IMR-90 (cell line): ENCODE measurements at places on chromosomes 1 and 21. TPM values are rescaled to one million over a fixed set of nuclear protein-coding genes. Genes with fewer than 3 reads are reported as not detected.

The SLC16A4 gene
- total RNA-seq = 65.2 and 73.0 TPM in 2 replicates

The OR10Z1 gene
- total RNA-seq = not detected in 2 replicates

The UBXN11 gene
- 3.6 and 5.2 TPM in 2 replicates for total RNA-seq

The F13B gene
- not detected in 2 replicates for total RNA-seq

The CSF1 gene
- total RNA-seq = 9.4 and 14.3 TPM in 2 replicates

The PIGM gene
- total RNA-seq = 2.9 and 4.4 TPM in 2 replicates

The TSPAN2 gene
- 0.18 and 0.83 TPM in 2 replicates for total RNA-seq

The SERINC2 gene
- 2.0 and 3.1 TPM in 2 replicates for total RNA-seq

The SZT2 gene
- 9.5 and 9.7 TPM in 2 replicates for total RNA-seq

The CAPN8 gene
- total RNA-seq = not detected in 2 replicates

The VWA1 gene
- total RNA-seq = 0.83 and 1.1 TPM in 2 replicates

DNA sequence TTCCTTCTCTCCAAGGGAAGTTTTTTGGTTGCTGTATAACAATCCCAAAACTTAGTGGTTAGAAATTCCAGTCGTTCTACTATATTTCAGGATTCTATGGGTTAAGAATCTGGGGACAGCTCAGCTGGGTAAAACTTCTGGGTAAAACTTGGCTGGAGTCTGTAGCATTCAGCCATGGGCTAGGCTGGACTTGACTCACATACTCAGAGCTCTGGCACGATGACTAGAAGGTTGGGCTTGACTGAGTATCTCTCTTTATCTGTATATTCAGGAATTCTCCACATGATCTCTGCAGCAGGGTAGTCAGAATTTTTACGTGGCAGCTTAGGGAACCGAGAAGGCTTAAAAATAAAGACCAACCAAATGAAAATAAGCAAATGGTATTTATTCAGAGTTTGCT is 28.2 kb upstream of the HRNR start:
- no peak for DNase-seq

DNA sequence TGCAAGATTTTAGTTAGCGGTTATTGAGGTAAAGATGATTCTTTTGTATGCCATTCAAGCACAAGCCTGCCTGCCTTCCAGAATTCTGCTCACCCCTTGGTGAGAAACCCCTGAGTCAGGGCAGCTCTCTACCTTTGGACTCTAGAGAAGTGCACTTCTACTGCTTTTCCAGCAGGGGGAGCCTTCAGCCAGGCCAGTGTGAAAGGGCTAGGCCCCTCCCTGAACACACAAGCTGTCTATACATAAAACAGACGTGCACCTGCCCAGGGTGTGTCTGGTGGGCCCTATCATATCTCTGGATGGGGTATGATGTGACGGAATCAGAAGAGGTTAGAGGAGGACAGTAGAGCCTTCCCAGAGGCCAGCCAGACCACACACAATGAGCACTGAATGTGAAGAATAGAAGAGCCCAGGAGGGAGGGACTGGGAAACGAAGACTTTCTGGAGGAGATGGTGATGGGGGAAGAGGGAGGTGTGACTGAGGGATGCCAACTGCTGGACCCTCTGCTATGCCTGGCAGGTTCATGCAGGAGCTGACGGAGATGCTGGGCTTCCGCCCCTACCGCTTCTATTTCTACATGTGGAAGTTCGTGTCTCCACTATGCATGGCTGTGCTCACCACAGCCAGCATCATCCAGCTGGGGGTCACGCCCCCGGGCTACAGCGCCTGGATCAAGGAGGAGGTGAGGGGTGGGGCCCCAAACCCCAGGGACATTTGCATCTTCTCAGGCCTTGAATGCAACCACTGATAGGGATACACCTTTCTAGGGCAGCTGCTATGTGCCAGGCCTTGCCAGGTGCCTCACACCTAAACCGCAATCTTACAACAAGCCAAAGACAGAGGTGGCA is 13.0 kb upstream of the KCNC4 start:
- peak; percentile 41 for DNase-seq

GRCh38 chr21:31880816-31881215 is 8.0 kb downstream of the HUNK start:
- DNase-seq = no peak

DNA sequence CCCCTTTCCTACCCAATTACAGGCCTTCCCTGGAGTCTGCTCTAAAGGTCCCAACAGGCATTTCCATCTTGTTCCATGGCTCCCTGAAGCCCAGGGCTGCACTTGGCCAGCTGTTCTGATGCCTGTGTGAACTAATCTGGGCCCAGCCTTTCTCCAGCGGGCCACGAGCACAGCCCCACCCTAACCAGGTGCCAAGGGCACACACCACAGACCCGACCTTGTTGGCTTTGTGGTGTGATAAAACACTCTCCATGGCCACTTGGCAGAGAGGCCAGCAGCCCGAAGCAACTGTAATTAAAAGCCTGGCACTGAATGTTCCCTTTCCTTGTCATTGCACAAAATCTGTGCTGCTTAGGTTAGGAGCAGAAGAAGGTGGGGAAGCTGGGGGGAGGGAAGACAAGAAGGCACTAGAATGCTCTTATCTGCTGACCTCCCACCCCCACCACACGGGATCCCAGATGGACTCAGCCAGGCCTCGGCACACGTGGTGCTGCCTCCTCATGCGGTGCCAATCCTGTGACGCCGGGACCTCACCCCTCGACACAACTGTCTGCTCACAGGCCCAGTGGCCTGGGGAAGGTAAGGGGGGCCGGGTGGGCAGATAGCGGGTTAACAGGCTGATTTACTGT is 9.9 kb downstream of the HCRTR1 start:
- DNase-seq = no peak

DNA sequence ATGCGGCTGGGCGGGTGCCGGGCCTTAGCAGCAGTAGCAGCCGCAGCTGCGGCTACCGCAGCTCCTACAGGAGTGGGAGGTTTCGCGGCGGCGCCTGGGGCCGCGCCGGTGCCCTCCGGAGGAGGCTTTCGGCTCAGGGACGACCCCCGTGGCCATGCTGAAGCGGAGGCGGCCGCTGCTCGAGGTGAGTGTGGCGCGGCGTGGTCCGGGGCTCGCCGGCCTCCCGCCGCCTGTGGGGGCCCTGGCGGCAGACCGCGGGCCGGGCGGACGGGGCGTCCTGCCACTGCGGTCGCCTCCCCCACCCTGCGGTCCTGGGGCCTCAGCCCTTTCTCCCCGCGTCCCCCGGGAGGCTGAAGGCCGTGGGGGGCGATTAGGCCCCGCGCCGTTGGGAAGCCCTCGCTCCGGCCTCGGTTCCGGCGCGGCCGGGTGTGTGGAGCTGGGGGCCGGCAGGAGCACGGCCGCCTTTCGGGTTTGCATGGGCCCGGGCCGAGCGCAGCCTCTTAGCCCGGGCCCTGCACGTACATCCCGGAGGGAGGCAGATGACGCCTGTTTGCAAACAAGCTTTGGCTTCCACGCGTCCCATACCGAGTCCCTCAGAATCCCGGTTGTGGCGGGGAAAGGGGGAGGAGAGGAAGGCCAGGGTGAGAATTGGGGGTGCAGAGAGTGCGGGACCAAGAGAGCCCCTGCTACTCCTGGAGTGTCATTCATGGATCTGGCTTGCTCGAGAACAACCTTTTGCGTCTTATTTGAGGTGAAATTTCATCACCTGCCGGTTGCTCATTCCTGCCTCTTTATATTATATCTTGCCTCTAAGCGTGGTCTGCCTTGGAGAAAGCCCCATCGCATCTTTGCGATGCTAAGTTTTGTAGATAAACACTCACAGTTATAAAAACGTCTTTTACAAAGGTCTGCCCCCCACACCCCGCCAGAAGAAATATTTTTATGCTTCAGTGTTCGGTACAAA is 613 bp downstream of the ZFYVE9 start:
- DNase-seq = peak; percentile 52

DNA sequence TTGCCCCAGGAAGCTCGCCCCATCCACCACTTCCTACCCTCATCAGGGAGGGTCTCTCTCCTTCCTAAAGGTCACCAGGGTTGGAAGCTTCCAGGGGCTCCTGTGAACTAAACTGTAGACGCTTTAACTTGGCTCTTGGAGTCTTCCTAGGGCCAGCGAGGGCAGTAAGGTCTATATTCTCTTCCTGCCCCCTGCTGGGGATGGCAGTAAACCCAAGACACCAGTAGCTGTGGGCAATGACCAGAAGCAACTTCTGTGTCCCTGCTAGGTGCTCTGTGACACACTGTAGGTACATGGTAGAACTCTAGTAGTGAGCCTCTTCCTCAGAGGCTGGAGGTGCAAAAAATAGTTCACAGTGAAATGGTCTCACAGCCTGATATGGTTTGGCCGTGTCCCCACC is 30.0 kb downstream of the KCND3 start:
- no peak for DNase-seq

DNA sequence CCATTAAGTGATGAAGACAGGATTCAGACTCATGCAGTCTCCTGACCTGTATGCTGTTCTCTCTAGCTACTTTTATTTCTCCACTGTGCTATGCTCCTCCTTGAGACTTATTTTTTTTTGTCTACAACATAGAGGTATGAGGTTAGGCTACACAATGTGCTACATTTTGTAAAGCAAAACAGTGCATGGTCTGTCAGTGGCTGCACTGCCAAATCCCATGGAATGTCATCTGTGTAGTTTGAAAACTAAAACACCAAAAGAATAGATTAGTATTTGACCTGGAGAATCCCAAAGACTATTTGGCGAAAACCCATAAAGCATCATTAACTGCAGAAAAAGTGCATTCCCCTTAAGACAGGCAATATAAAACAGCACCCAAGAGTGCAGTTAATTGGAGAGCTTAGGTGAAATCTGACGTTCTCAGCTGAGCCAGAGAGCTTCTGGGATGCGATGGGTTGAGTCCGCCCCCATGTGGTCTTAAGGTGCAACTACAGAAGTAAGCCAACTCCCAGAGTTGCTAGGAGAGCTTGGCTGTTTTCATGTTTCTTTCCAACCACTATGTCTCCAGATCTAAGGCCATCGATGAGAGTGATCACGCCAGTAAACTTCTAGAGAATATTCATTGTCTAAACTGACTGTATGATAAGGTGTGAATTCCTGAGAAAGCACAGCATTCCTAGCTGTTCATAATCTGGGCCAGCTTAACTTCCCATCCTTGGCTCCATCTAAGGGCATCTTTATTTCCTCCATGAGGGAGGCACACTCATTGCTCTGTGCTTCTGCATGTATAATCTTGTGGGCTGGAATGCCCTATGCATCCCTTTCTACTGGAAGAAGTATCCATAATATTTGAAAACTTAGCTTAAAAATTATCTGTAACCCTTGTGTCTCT is 20.7 kb upstream of the CYP2J2 start:
- DNase-seq = peak; percentile 63

DNA sequence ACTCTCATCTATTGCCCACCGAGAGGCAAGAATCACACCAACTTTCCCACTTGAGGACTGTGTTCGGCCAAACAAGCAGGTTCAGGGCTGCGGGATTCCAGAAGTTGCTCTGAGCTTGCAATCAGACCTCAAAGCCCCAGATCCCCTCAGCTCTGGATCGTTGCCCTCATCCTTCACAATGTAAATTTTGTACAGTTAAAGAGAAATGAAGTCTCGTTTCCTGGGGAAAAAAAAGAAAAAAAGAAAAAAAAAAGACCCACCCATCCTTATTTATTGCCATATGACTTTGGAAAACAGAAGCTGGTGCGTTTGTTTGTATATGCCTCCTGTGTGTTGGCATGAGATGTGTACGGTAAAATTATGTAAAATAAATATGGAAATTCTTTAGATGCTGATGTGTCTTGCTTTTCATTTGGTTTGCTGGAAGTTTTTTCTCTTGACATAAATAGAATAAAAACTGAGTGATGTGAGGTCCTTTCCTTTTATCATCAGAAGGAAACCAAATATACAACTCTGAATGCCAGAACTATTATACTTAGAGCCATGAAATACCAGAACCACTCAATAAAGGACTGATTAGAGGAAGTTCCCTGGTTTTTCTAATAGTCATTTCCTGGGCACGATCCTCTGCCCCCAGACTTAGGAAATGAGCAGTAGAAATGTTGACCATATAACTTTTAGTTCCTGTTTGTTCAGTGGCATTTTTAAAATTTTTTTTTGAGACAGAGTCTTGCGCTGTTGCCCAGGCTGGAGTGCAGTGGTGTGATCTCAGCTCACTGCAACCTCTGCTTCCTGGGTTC is 48.7 kb downstream of the LHX4 start:
- peak; percentile 15 for DNase-seq

DNA sequence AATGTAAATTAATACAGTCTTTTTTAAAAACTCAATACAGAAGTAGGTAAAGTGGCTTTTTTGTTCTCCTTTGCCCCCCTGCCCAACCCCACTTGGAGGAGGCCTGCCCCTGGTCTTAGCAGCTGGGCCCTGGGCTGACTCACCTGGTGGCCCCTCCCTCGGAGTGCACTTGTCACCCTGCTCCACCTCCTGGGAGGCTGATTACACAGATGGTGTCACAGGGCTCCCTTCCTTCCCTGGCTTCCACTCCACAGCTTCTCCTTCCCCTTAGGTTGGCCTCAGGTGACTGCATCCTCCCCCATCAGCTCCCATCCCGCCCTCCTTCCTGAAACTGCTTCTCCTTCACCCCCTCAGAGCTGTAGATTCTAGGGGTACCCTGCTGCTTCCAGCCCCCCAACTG is 11.7 kb upstream of the CAPN9 start:
- no peak for DNase-seq

DNA sequence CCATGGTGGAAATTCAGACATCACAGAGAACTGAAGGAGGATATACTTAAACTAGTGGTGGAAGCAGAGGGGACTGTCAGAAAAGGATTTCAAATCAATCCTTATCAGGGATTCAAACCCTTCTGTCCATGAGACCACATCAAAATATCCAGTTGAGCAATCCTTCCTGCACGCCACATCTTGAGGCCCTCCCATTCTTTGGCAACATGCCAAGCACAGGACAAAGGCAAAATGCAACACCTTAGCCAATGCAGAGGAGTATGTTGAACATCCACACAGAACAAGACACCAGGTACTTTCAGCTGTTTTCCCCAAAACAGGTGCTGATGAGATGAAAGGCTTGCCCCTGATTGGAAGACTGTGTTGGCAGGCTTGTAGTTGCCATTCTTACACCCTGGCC is 81.8 kb upstream of the PLXNA2 start:
- no peak for DNase-seq

GRCh38 chr1:96104506-96104905 is 617.1 kb upstream of the PTBP2 start:
- DNase-seq = no peak

DNA sequence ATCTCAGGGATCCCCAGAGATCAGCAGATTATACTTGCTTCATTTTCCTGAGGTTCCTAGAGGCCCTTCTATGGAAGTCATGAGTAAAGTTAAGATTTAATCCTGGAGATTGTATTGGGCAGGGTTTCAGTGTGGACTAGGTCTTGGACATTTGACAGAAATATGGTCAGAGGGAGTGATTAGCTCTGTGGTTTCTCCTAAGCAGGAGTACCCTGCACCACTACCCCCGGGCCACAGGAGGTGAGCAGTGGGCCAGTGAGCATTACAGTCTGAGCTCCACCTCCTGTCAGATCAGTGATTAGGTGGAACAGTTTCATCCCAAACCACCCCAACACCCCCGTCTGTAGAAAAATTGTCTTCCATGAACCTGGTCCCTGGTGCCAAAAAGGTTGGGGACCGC is 43.2 kb downstream of the PHACTR4 start:
- no peak for DNase-seq

DNA sequence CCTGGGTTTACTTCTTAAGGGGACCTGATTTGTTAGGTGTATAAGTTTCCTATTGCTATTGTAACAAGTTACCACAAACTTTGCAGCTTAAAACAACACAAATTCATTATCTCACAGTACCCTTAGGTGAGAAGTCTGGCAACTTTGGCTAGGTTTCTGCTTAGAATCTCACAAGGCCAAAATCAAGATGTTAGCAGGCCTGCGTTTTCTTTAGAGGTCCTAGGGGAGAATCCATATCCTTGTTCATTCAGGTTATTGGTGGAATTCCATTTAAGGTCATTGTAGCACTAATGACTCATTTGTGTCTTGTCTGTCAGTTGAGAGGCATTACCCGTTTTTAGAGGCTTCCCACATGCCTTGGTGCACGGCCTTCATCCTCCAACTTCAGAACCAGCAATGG is 8.2 kb upstream of the SH2D1B start:
- DNase-seq = no peak

- peak; percentile 39 for DNase-seq
Observed at GRCh38 chr1:67371681-67372080, 58.5 kb downstream of the SERBP1 start.
